ENCODE measurements at places on chromosomes 16 and 17. TPM values are rescaled to one million over a fixed set of nuclear protein-coding genes. Genes with fewer than 3 reads are reported as not detected.

Gene CENPX
- 20.9 TPM for total RNA-seq

Gene PPP1R27
- not detected for total RNA-seq

Gene HOXB9
- 0.16 TPM for total RNA-seq

Gene HEATR9
- total RNA-seq, result not detected

Gene ABHD15
- total RNA-seq, result 14.2 TPM

Gene ALDOC
- total RNA-seq, result 24.5 TPM

Gene IKZF3
- 106 TPM for total RNA-seq

Gene AARS1
- total RNA-seq, result 20.6 TPM

Gene GNAO1
- total RNA-seq, result 7.2 TPM

Gene TNFRSF12A
- total RNA-seq, result 0.92 TPM

Gene GOSR2
- 57.9 TPM for total RNA-seq

Gene IGSF6
- 0.39 TPM for total RNA-seq

Gene TBC1D3D
- 1.0 TPM for total RNA-seq

Gene CTRB1
- total RNA-seq, result not detected

Gene NAGLU
- total RNA-seq, result 12.5 TPM

Gene CLEC3A
- not detected for total RNA-seq

Gene ALOX15B
- not detected for total RNA-seq

Gene CDT1
- 1.3 TPM for total RNA-seq

Gene IGFALS
- total RNA-seq, result 0.55 TPM

Gene GJC1
- not detected for total RNA-seq

Gene PRR29
- total RNA-seq, result 3.3 TPM

Gene SPNS3
- total RNA-seq, result 1.8 TPM

Gene NXPH3
- not detected for total RNA-seq

Gene KCNG4
- not detected for total RNA-seq

Gene KRTAP4-6
- not detected for total RNA-seq

Gene XAF1
- total RNA-seq, result 53.2 TPM

Gene WNT3
- not detected for total RNA-seq

Gene PRPSAP2
- total RNA-seq, result 27.9 TPM

Gene PRSS36
- 0.10 TPM for total RNA-seq

Gene SMYD4
- 16.8 TPM for total RNA-seq

Gene WNK4
- not detected for total RNA-seq

Gene NPIPA5
- 13.9 TPM for total RNA-seq

Gene BEAN1
- total RNA-seq, result not detected

Gene CACNG5
- total RNA-seq, result not detected

Gene TP53TG3C
- total RNA-seq, result not detected

Gene HBA2
- not detected for total RNA-seq

Gene TAC4
- not detected for total RNA-seq

Gene SOST
- not detected for total RNA-seq

Gene ADAD2
- not detected for total RNA-seq

Gene RHBDL1
- total RNA-seq, result 5.9 TPM

Gene ITGAX
- 4.6 TPM for total RNA-seq

Gene MRC2
- 4.3 TPM for total RNA-seq

Gene ZNF287
- total RNA-seq, result 7.6 TPM

Gene FAM20A
- total RNA-seq, result not detected

Gene CDK5R1
- total RNA-seq, result 8.0 TPM

Gene CD7
- 119 TPM for total RNA-seq

Gene SAP30BP
- total RNA-seq, result 235 TPM

Gene VPS35L
- 37.6 TPM for total RNA-seq

Gene ZNF830
- 33.3 TPM for total RNA-seq

Gene EVI2A
- total RNA-seq, result 41.5 TPM

Gene OR4D1
- total RNA-seq, result 1.2 TPM
